Colonic mucosa (tissue), 4 donors: ENCODE measurements at places on chromosomes 7 and 10.

- peak; percentile 33 for DNase-seq
These were observed 4.4 kb downstream of the MSRB2 start for GRCh38 chr10:23099816-23100215.

DNA sequence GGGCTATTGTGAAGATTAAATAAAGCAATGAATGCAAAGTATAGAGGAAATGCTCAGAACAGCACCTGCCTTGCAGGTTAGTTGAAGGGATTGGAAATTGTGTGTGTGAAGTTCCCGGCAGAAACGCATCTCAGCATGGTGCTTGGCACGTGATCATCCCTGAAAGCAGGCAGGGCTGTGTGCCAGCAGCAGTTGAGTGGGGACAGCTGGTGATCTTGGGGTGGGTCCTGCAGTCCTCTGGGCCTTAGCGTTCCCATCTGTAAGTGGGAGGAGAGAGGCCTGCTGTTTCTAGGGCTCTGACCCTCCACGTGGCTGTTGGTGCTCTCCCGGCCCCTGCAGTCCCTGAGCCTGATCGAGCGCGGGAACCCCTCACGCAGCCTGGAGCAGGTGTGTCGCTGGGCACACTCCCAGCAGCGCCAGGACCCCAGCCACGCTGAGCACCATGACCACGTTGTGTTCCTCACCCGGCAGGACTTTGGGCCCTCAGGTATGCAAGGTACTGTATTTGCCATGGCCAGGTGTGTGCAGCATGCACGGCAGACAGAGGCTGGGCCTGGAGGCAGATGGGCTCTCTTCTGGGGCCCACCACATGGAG, 55.3 kb downstream of the TBATA start:
- peak; percentile 42 for DNase-seq

GRCh38 chr7:84536271-84536870, 341.8 kb upstream of the SEMA3A start:
- DNase-seq, result no peak

DNA sequence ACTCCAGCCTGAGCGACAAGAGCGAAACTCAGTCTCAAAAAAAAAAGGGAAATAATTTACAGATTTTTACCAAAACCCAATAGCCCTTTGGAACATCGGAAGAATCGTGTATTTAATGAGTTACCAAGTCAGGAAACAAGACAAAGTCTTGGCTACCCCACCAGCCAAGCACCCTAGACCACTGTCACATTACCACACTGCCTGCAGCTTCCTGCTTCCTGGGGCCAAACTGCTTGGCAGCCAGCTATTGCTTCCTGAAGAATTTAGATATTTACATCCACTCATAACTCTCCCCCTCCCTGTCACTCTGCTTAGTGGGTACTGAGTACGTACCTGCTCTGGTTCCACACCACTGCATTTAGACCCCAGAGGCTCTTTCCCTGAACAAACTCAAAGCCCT, 14.1 kb upstream of the TNPO3 start:
- DNase-seq, result no peak

GRCh38 chr7:29035044-29035740, 77.1 kb upstream of the TRIL start:
- DNase-seq, result no peak

DNA sequence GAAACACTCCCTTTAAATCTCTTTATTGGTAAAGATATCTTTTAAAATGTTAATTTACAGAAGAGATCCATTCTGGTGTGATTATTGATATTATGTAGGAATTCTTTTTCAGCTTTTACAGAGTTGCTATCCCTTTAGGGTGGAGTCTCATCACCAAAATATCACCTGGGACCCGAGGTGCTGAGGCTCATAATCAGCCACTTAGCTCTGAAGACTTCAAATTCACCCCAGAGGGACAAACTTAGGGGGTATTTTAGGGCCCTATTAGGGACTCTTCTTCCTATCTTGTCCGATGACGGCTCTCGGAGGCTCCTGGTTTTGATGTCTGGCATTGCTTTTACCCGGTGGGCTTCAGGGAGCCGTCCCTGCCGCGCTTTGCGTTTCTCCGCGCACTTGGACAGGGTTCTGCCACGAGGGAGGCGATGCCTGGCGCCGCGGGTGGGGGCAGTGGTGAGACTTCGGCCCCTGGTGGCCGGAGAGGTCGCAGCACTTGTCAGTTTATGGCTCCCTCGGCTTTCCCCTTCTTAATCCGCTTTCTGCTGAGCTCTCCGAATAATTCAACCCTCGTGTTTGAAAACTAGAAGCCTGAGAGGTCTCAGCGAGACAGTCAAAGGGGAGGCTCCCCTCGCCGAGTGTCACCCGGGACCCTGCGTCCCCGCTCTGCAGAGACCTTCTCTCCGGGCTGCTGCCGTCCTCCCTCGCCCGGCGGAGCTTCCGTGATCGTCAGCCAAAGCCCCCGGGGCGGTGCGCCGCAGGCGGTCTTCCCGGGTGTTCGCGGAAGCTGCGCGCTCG, 27.8 kb downstream of the RBM20 start:
- DNase-seq, result peak; percentile 67

- DNase-seq, result no peak
These were observed 36.1 kb upstream of the SMNDC1 start for GRCh38 chr10:110340816-110341215.

- DNase-seq, result no peak
These were observed 57.3 kb downstream of the ST7 start for GRCh38 chr7:117010375-117011133.

DNA sequence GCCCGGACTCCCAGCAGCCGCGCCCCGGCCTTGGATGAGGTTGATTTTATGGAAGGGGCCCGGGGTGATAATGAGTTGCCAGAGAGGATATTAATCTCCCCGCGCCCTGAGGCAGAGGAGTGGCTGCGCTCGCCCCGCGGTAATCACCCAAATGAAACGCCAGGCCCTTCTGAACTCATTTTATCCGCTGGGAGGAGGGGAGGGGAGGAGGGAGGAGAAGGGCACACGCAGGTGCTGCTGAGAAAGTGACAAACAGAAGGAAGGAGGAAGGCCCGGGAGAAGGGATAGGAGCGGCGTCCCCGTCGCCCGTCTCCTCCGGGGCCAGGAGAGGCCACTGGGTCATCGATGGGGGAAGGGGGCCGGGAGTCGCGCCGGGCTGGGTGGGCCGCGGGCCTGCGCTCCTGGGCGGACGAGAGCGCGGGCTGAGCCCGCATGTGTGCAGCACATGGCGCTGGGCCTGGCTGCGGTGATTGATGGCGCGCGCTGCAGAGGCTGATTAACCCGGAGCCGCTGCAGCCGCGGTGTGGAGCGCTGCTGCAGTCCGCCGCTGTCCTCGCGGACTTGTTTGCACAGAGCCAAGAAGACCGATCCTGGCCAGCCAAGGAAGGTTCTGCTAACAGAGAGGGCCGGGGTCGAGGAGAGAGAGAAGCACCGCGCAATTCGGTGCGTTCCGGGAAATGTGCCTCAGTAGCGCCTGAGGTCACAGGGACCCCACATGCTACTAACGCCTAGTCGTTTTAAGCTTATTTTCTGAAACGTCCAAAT, 6.5 kb downstream of the MNX1 start:
- peak; percentile 88 for DNase-seq

DNA sequence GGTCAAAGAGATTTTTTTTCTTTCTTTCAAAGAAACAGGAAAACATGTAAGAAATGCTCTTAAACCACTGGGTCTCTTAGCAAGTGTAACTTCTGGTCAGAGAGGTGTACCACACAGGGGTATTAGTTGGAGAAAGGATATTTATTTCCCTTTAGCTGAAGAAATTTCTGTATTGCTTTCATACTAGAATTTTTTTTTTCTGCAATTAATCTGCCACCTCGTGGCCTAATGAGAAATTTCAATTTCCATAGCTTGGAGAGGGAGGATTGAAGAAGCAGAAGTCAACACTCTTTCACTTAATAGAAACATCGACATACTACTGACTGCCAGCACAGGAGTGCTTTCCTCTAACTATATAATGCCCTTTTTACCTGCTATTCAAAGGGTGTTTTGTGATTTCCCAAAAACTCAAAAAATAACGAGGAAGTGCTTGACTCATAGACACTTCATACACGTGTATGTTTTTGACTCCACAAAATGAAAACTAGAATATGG, 177.6 kb upstream of the NAMPT start:
- no peak for DNase-seq

- DNase-seq, result no peak
These were observed 11.7 kb downstream of the PTPRE start for GRCh38 chr10:127918572-127918971.

DNA sequence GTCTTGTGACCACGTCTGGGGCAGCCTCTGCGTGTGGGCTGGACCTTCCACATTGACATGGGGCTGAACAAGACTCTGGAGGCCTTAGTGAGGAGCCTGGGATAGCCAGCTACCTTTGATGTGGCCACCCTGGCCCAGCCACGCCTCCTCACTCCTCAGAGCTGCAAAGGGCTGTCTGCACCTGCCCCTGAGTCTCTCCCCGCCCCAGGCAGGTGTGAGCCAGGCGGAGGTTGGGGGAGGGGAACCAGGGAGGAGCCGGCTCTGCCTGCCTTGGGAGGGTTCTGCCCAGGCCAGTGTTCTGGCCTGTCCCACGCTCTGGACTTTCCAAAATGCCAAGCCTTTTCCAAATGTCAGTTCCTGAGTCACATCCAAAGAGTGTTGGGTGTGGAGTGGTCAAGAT, 72.2 kb downstream of the GTF2IRD1 start:
- DNase-seq, result peak; percentile 96

DNA sequence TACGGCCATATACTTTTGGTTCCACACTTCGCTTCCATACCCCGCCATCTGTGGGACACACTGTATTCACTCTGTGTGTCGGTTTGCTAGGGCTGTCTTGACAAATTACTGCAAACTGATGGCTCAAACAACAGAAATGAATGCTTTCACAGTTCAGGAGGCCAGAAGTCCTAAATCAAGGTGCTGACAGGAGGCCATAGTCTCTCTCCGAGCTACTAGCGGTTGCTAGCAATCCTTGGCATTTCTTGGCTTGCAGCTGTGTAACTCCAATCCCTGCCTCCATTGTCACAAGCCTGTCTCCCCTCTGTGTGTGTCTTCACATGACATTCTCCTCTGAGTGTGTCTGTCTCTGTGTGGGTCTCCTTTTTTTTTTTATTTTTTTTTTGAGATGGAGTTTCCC, 28.9 kb upstream of the BMPR1A start:
- no peak for DNase-seq

- DNase-seq, result no peak
These were observed 123.1 kb upstream of the EEPD1 start for GRCh38 chr7:36029853-36030515.

GRCh38 chr10:121378251-121378801, 219.9 kb downstream of the FGFR2 start:
- no peak for DNase-seq

GRCh38 chr7:123797673-123798531, 47.1 kb upstream of the HYAL4 start:
- DNase-seq, result no peak

DNA sequence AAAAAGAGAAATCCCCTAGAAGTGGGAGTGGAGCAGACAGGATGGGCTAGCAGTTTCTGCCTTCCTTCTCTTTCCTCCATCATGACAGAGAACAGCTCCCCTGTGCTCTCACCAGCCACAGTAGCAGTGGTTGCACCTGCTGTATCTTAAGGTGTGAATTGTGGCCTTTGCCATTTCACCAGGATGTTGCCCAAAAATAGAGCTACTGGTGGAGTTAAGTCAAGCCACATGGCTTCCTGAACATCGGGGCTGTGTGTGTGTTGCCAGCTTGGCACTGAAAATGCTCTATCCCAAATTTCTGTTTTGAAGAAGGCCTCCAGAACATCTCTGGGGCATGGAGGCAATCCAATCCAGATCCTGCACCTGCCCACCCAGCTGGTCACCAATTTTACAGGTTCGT, 348.7 kb downstream of the EXOC4 start:
- no peak for DNase-seq

- no peak for DNase-seq
These were observed 20.8 kb upstream of the HYAL4 start for GRCh38 chr7:123823898-123824753.

GRCh38 chr10:109968953-109969759, 38.6 kb upstream of the ADD3 start:
- peak; percentile 75 for DNase-seq
